ENCODE measurements at places on chromosomes 3 and 15.

GRCh38 chr3:154884952-154885351, 195.2 kb upstream of the MME start:
- no peak for DNase-seq

DNA sequence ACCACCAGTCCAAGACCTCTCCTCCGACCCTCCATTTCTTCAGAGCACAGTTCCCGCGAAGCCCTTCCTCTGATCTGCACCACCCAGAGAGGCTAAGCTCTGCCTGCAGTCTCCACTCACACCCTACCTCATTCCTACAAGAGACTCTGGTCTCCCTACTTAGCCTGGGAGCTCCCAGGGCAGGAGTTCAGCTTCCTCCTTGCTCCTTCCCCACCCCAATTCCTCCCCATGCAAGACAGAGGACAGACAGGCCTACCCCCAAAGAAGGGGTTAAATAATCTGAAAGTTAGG, 12.6 kb upstream of the VIPR1 start:
- no peak for DNase-seq

GRCh38 chr3:38314764-38315487, 31.7 kb upstream of the XYLB start:
- DNase-seq, result no peak

DNA sequence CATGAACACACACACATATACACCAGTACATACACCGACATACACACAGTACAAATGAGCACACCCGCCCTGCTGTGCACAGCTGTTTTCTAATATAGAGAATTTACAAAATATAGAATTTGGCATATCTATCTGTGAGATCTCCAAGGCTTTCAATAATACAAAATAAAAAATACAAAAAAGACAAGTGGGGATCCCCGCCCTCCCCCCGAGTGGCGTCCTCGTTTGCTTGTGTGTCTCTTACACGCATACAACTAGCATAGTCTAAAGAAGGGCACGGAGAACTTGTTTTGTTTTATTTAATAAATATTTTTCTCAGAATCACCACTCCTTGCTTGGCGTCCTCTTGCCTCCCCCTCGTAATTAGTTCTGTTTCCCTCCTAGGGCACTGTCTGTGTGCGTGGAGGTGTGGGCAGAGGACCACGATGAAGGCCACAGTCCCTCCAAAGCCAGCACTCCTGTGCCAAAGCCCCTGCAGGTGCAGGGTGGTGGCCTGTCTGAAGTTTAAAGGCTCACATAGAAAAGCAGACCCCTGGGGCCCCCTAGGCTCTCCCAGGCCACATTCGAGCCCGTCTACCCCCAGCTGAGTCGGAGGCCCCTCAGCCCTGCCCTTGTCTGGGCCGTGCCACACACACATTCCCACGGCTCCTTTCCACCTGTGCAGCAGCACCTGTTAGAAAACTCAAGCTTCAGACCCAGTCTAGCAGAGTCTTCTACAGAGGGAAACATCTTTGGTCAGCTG, 82.1 kb downstream of the SEC22A start:
- DNase-seq, result no peak

DNA sequence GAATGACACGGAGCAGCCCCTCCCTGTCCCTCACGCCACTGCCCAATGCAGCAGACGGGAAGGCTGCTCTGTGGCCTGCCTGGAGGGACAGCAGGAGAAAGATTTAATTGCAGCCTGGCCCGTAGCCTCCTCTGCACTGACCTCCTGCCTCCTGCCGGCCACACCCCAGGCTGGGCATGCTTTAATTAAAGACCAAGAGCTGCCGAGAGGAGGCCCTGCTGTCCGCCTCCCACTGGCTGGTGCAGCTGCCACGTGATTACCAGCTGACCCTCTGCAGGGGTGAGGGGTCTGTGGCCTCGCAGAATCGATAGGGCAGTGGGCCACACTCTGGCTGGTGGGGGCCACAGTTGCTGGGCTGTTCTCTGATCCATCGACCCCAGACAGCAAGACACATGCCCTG, 100.2 kb upstream of the PRR23E start:
- DNase-seq, result no peak

DNA sequence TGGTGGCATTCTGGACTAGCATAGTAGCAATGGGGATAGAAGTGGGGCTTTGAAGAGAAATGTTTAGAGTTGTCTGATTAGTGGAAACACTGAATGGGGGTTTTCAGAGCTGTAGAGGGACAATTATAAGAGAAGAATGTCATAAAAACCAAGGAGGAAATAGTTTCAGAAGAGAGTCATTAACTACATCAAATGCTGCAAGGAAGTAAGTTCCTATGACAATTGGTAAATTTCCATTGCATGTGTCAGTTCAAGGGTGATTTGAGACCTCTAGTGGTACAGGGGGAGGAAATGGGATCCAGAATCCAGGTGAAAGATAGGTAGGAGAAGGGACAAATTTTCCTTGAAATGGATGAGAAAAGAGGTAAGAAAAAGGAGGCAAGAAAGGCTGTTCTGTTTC, 68.3 kb upstream of the TBC1D5 start:
- no peak for DNase-seq

GRCh38 chr3:11552289-11553264, 91.1 kb downstream of the VGLL4 start:
- no peak for DNase-seq

DNA sequence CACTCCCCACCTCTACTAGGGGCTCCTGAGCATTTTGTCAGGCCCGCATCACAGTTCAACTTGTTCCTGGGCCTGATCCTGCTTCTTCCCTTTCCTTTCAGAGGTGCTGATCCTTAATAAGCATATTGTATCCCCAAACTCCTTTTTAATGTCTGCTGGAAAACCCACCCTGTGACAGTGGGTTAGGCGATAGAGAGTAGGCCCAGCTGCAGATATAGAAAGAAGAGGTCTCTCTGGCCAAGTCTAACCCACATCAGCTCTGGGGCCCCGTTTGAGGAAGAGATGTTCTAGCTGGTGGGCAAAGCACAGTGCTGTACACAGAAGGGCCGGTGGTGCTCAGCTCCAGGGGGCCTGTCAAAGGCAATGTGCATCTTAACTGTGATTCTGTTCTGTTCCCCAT, 34.3 kb upstream of the ST6GAL1 start:
- no peak for DNase-seq

- DNase-seq, result no peak
Observed at GRCh38 chr3:126364731-126365301, 7.6 kb upstream of the KLF15 start.

DNA sequence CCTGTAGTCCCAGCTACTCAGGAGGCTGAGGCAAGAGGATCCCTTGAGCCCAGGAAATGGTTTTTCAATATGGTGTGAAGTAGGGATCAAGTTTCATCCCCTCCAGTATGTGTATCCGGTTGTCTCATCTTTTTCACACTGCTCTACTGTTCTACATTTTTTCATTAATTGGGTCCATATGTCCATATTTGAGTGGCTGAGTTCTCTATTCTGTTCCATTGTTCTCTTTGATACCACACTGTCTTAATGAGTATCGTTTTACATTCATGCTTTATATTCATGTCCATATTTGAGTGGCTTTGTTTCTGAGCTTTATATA, 81.6 kb upstream of the LRRFIP2 start:
- no peak for DNase-seq

GRCh38 chr3:36707623-36708409, 56.5 kb downstream of the DCLK3 start:
- no peak for DNase-seq

DNA sequence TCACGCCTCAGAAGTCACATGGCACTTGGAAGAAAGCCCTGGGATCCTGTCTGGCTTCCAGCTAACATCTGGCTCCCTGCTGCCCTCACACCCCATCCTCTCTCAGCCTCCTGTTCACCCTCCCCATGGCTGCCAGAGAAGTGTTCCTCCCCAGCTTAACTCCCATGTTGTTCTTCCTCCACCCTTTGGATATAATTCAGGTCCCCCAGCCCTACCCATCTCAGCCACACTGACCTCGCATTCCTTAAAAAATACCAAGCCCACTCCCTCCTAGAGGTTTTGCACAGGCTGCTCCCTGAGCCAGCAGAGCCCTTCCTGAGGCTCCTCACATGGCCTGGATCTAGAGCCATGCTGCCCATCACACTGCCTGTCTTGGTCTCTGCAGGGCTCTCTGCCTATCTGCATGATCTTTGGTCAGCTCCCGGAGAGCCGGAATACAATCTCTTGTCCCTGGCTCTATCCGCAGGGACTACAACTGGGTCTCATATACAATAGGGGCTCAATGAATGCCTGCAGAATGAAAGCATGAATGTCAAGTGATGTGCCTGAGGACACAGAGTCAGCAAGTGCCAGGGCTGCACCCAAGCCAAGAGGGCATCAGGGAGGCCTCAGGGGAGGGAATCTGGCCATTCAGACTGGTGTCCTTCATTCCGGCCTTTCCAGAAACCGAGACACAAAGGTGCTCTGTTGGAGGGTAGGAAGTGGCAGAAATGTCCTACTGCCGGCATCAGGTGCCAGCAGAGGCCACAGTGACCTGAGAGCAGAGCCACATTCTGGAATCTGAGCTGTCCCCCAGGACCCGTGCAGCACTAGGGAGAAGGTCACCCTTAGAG, 3.8 kb upstream of the TKT start:
- no peak for DNase-seq

- no peak for DNase-seq
Observed at GRCh38 chr15:68252925-68253534, 23.5 kb upstream of the CLN6 start.

GRCh38 chr3:13047296-13048165, 25.7 kb downstream of the IQSEC1 start:
- DNase-seq, result no peak

- no peak for DNase-seq
Observed at GRCh38 chr15:20349774-20350498, 191.7 kb downstream of the GOLGA6L6 start.

GRCh38 chr3:42667096-42667522, 13.6 kb downstream of the ZBTB47 start:
- DNase-seq, result no peak

GRCh38 chr15:29055876-29056275, 170.1 kb downstream of the APBA2 start:
- no peak for DNase-seq

GRCh38 chr15:75749820-75750219, 37.2 kb upstream of the CSPG4 start:
- DNase-seq, result no peak

GRCh38 chr15:83612226-83612625, 41.7 kb upstream of the ADAMTSL3 start:
- DNase-seq, result no peak

DNA sequence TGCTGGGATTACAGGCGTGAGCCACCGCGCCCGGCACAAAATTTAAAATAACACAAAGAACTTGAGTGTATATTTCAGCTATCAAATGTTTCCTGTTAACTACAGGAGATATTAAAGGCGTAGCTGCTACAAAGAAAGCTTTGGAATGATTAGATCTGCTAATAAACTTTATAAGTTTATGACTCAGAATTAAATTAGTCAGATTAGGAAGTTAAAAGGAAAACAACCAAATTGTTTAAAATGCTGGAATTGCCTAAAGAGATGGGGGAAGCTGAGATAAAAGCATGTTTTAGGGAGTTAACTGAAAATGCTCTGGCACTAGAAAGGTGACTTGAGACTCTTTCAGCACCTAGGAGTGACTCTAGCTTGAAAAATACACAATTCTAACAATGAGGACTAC, 58.9 kb downstream of the COL8A1 start:
- no peak for DNase-seq

DNA sequence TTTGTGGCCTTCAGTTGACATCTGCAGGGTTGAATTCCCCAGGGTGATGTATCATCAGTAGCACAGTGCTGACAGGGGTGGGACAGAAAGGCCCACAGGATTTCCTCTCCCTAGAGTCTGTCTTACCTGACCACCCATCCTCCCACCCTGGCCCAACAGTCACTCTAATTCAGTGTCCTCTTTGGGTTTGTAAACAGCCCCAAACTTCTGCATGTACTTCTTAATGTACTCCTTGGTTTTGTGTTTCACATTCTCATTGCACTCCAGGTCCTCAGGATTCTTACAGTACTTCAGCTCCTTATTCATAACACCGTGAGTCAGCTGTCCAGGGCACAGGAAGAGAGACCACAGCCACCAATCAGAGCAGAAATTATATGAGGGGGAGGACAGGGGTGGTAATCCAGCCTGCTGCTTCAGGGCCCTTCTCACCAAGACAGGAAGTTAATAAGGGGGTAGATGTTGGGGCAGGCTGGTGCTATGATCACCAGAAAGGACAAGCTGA, 37.5 kb downstream of the NBEAL2 start:
- no peak for DNase-seq

DNA sequence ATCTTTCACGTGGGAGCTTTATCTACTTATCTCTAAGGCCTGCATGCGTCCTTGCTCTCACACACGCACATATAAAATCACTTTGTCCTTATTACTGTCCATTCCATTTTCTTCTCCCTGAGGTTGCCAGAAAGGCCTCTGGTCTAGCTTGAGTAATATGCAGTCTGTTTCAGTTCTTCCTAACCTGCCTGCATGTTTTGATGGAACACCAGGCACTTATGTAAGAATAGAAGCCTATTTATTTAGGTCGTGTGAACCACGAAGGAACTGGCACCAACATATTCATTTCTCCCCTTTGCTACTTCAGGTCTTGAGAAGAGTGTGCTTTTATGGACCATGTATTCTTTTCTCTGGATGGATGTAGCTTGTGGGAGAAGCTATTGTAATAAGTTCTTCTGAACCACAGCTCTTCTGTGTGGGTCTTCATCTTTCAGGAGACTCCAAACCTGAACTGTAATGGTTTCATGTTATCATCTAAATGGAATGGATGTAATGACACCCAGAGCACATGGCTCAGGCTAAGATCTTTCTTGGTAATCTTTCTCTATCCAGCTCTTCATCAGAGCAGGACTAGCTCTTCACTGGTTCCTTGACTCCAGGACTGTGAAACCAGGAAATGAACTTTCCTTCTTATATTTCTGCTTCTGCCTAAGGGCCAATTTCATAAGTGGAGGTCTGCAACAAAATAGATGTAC, 53.8 kb downstream of the UBE2E2 start:
- DNase-seq, result no peak

GRCh38 chr3:189014526-189014925, 157.2 kb upstream of the TPRG1 start:
- DNase-seq, result no peak

DNA sequence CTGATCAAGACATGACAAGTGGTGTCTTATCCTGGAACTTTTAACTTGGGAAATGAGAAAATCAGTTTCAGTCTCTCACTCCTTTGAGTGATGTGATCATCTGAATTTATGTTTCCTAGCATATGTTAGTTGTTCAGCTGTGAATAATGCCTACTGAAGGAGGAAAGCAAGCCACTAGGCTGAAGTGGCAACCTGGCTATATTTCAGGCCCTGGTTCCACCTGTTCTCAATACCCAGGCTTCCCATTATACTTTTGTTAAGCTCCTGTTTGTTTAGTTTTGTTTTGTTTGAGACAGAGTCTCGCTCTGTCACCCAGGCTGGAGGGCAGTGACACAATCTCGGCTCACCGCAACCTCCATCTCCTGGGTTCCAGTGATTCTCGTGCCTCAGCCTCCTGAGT, 243.8 kb downstream of the ALCAM start:
- no peak for DNase-seq

- no peak for DNase-seq
Observed at GRCh38 chr3:27960133-27960532, 238.0 kb upstream of the EOMES start.

- DNase-seq, result peak; percentile 41
Observed at GRCh38 chr3:107523539-107524325, 970 bp downstream of the BBX start.

Measured in heart right ventricle (tissue), 16 donors.